ENCODE measurements at places on chromosomes 3 and 15.

DNA sequence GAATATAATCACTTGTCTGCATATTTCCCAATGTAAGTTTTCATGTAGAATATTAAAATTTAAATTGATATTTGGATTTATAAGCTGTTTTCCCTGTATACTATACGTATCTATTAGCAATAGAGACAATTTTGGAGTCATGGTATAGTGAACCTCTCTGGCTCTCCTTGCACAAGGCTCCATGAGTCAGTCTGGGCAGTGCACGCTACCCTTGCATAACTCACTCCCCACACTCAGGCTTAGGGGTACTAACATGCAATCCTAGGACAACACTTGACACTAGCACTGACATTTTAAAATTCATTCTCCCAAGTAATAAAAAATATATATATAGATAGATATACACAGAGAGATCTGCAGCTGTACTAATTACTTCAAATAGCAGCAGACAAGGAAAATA, 39.2 kb downstream of the SLC24A1 start:
- no peak for DNase-seq

DNA sequence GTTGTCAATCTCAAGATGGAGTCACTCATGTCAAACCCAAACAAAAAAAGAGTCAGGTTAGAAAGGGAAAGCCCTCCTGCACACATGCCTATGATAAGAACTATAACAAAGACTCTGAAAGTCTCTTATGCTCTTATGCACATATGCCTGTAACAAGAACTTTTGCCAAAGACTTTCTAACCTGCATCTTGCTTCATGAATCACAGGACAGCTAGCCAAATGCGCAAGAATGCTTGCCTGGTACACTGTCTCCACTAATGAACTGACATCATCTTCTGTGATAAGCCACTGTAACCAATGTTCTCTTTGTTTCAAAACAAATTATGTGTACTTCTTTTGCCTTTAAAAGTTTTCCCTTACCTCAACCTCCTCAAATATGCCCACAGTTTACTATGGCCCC, 18.2 kb upstream of the EHHADH start:
- DNase-seq: no peak

GRCh38 chr3:42289026-42289425, 23.0 kb upstream of the CCK start:
- DNase-seq: no peak

DNA sequence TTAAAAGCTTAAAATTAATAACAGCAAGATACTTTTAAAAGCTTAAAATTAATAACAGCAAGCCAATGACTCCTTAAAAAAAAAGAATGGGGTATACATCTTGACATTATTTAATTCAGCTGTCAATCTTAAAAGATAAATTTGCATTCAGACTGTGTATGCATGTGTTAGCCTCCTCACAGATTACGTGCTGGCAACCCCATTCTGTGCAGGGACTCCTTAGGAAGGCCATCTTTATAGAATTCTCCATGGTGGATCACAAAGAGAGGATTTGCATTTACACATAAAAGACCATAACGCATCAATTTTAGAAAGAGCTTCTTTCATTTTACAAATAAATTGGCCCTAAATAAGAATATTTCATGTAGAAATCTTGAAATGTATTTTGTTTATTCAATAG, 87.2 kb downstream of the B3GALNT1 start:
- no peak for DNase-seq

- DNase-seq: no peak
Observed at GRCh38 chr3:123161167-123161566, 40.6 kb upstream of the SEC22A start.

GRCh38 chr3:58043933-58044332, 35.7 kb downstream of the FLNB start:
- no peak for DNase-seq

DNA sequence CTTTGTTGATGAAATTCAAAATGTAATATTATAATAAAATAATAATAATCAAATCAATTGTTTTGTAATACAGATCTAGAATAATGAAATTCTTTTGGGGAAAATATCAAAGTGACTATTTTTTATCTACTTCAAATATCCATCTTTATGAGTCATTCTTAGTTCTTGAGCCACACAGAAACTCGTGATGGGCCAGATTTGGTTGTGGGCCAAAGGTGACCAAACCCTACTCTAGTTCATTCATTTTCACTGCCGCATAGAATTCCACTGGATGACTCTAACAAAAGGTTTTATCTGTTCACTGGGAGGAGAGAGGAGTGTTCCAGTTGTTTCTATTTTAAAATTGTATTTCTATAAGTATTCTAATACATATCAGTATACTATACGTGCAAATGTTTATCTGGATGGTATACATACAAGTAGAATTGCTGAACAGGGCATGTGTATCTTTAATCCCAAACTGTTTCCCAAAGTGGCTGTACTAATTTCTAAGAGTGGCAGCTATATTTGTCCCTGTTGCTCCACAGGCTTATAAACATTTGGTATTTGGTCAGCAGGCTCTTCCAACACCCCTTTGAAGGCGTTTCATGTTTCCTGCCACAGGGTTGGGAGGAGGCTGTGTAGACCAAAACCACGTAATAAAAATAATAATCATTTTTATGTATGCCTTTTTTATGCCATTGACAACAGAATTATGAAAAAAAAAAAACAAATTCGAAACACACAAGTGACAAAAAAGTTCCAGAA, 7.3 kb upstream of the RTP3 start:
- DNase-seq: no peak

DNA sequence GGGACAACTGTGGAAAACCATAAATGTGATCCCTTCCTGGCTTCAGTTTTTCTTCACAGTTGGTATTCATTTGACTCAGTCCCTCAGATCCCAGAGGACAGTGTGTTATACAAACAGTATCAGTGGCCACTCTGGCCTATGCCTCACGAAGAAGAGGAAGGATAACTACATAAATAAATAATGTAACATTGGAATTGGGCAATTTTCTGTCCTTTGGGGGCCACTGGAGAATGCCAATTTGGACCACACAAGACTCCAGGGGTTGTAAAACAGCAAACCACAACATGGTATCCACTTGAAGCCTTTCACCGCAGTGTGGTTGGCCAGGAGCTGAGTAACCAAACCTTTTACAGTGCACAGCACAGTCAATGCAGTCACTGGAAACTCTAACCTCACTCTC, 1077.0 kb downstream of the ROBO2 start:
- DNase-seq: no peak

DNA sequence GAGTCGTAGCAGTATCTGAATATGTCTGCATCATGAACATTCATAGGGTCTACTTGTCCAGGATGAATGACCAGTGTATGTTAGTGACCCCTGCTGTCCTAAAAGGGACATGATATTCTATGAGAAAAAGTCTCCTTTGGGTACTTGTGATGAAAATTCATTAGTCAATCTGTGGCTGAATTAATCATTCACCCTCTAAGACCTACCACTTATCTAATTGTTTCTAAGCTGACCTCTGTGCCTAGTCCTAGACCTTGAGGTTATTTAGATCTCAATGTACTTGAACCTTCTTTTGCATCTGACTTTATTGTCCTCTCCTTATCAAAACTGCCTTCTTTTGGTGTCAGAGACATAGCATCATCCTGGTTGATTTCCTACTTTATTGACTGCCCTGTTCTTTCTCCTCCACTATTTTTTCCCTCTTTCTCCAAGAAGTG, 799.3 kb downstream of the DIPK2A start:
- no peak for DNase-seq

DNA sequence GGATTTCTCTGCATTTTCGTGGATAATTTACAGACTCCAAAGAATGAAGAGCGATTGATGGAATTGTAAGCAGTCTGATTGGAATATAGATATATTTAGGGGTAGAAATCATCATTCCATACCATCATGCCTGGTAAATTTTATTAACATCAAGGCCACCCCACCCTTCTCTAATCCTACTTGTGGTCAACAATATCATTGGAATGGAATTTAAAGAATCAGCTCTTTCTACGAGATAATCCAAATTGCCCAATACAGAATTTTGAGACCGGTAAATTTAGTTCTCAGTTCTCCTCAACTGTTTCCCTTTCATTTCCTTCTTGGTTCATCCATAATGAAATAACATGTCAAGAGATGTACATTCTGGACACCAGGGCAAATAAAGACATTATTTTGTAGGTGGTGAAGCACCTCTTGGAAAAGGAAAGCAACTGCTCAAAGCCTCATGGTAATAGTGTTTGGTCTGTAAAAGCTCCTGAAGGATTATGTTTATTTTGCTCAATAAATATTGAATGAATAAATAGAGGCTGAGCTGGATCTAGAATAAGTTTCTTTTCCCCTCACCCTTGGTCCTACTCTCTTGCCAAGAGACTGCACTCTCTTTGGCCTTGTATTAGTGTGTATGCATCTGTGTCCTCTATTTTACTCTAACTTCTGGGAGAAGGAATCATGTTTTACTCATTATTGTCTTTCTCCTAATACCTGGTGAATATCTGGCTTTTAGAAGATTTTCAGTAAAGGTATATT, 133.7 kb upstream of the BCL6 start:
- DNase-seq: no peak

DNA sequence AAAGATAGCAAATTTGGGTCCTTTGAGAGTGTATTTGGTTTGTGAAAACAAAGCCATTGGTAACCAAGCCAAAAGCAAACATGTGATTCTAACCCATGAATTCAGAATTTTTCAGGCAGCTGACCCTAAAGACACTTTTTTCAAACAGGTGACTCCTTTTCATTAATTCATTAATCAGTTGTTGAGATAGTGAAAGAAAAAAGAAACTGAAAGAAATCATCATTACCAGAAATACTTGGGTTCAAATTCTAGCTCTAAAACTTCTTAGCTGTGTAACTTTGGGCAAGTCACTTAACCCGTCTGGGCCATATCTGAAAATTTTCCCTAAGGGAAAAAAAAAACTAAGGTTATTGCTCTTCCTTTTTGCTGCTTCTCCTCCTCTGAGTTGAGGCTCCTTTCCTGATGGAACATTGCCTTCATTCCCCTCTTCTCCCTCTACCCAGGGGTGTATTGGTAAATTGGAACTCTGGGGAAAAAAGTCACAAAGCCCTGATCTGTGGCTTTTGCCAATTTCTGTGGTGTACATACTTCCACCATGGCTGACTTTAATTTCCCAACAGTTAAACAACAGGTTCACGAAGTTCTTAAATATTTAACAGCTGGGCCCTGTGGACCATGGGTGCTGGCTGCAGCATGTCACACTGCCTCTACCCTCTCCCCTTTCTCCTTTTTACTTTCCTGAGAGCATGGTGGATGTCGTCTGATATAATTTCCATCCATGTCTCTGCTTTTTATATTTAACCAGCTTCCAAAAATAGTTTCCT, 120.3 kb downstream of the ASB7 start:
- DNase-seq: no peak

DNA sequence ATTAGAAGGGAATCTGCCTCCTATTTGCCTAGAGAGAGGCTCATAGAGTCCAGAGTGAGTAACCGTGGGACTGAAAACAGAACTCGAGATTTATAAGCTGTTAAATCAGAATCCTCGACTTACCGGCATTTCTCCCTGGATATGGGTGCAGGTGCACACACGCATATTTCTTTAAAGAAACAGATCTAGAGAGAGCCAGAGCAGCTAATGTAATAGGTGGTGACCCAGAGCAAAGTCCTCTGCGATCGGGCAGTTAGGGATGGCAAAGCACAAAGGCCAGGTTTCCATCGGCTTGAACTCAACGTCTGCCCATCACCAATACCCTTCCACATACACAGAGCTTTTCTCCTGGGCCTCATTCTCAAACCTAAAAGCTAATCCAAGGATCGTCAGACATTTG, 13.8 kb downstream of the RNF168 start:
- no peak for DNase-seq

DNA sequence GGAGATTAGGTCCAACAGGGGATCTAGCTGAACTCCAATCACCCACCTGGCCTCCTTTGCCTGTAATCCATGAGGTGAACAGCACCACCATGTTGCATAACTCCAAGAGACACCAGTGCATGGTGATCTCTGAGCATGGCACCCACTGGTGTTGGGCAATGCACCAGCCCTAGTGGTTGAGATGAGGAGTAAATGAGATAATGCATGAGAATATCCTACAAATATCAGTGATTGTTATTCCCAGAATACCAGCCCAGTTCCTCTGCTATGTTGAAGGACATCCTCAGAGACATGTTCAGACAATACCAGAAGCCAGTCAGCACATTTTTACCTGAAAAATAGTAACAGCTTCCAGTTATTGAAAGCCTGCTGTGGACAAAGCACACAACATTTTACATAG, 14.7 kb downstream of the GALNT15 start:
- DNase-seq: no peak

DNA sequence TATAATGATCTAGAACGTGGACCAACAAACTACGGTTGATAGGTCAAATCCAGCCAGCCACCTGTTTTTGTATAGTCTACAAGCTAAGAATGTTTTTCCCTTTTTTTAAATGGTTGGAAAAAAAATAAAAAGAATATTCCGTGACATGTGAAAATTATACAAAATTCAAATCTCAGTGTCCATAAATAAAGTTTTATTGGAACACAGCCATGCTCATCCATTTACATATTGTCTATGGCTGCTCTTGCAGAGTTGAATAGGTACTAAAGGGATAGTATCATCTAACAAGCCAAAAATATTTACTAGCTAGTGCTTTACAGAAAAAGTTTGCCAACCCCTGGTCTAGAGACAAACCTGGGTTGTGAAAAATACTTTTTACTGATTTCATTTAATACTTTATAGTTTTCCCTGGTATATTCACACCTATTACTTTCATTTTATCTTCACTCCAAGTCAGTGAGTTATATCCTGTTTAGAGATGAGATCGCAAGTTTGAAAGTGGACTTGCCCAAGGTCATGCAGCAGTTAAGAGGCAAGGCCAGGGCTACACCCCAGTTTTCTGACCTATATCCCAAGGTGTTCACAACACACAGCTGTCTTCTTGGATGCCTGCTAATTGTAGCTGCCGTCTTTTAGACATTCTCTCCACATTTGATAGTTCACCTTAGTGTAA, 58.4 kb downstream of the IGF2BP2 start:
- no peak for DNase-seq

DNA sequence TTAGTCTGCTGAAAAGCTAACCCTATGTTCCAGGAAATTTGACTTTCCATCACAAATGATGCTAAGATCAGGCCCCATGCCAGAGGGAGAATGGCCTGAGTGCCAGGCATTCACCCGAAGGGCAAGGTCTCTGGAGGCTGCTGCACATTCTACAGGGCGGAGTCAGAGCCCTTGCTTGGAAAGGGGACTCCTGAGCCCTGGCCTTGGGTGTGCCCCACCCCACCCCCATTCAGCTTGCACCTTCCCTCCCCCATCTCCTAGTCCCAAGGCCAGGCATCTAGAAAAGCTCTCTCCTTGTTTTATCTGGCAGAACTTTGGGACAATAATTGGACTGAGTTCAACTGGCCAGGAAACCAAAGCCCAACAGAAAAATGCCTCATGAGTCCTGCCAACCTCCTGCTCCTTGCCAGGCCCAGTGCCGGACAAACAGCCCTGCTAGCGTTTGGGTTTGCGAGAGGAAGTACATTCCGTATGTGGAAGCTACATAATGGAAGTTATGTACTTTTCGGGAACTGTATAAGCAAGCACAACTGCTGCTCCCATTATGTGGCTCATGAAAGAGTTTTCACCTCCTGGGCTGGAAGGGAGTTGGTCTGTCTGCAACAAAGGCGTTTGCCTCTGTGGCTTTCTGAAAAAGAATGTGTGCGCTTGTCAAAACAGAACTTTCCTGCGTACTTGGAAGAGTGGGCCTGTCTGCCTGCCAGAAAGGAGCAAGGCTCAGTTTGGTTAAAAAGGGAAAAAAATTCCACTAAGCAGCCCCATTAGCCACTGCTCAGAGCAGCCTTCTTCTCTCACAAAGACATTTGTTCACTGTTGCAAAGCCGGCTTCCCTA, 321.5 kb upstream of the CTNNB1 start:
- DNase-seq: no peak
